ENCODE measurements at places on chromosomes 7 and 10.

GRCh38 chr7:41467596-41467995 lies 235.3 kb downstream of the INHBA start:
- DNase-seq: no peak

GRCh38 chr10:43390759-43391158 lies 18.2 kb downstream of the HNRNPF start:
- peak; percentile 28 for DNase-seq

GRCh38 chr10:73653701-73654100 lies 2.1 kb downstream of the SYNPO2L start:
- DNase-seq: no peak

DNA sequence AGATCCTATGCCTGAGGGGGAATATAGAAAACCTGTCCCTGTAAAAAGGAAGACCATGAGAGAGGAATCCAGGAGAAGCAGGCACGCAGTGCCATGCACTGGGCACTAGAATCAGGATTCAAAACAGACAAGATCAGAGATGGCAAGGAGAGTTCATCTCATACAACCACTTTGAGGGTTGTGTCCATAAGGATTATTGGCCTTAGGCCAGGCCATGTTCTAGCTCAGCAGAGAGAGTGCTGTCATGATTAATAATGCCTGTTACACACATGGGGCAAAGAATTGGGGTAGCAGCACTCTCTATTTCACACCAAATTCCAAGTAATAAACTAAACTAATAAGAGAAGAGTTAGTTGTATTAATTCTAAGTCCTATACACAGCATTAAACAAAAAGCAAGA lies 29.1 kb downstream of the EZH2 start:
- no peak for DNase-seq

DNA sequence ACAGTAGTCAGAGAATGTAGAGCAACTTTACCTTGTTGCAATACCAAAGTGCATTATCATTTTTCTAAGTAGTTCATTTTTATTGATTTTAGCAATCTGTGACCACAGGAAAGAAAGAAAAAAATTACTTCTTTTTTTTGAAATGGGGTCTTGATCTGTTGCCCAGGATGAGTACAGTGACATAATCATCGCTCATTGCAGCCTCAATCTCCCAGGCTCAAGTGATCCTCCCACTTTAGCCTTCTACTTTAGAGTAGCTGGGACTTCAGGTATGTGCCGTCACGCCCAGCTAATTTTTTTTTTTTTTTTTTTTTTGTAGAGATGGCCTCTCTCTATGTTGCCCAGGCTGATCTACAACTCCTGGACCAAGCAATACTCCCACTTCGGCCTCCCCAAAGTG lies 11.4 kb upstream of the OAT start:
- DNase-seq: no peak

Data from mammary epithelial cell (primary cell).